Dermis microvascular lymphatic vessel endothelial cell (primary cell): ENCODE measurements at places on chromosomes 12 and 14.

DNA sequence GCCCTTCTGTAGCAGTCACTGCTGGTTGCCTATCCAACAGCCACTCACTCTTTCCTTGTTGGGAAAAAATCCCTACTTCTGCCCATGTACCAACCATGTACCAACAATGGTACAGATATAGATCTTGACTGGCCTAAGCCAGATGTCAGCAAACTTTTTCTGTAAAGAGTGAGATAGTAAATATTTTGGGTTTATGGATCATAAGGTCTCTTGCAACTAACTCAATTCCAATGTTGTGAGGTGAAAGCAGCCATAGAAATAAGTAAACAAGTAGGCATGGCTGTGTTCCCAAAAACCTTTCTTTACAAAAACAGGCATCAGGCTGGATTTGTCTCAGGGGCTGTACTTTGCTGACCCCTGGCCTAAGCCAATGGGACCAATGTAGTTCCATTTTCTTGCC, 73.5 kb downstream of the ARMH4 start:
- no peak for DNase-seq

DNA sequence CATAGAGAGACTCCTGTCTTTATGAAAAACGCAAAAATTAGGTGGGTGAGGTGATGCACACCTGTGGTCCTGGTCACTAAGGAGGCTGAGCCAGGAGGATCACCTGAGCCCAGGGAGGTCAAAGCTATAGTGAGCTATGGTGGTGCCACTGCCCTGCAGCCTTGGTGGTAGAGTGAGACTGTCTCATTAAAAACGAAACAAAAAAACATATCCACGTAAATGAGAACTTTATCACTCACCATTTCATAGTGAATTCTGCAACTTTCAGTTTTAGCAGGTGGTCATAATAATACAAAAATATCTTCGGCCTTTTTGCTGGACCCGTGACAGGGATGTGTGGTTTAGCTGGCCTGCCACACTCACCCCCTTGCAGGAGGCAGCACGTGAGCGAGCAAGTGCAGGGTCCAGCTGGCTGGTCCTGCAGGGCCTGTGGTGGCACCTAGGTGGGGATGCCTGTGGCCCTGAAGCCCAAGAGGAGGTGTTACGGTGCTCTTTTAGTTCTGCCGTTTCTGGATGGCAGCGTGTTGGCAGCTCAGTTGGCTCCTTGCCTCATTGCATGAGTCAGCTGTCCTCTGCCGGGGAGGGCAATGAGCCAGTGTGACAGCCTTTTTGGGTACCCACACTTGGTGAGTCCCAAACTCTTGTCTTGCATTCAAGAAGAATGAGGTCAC, 1330.7 kb upstream of the TMEM132C start:
- no peak for DNase-seq

GRCh38 chr12:97386133-97386581, 76.4 kb upstream of the RMST start:
- DNase-seq, result no peak

DNA sequence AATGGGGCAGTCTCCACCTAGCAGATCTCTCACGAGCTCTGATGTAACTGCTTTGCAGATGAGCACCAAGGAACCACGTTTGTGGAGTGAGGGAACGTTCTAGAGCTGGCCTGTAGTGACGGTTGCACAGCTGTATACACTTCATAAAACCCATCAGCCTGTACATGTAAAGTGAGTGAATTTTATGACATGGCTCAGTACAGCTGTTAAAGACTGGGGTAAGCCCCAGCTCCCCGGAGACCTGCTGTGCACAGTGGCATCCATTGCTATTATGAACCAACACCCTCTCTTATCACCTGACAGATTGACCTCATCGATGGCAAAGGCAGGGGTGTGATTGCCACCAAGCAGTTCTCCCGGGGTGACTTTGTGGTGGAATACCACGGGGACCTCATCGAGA, 20.6 kb downstream of the KMT5A start:
- no peak for DNase-seq

GRCh38 chr12:109551108-109551507, 22.2 kb downstream of the MMAB start:
- DNase-seq, result no peak

- no peak for DNase-seq
Observed at GRCh38 chr12:122183588-122183940, 641 bp downstream of the LRRC43 start.

DNA sequence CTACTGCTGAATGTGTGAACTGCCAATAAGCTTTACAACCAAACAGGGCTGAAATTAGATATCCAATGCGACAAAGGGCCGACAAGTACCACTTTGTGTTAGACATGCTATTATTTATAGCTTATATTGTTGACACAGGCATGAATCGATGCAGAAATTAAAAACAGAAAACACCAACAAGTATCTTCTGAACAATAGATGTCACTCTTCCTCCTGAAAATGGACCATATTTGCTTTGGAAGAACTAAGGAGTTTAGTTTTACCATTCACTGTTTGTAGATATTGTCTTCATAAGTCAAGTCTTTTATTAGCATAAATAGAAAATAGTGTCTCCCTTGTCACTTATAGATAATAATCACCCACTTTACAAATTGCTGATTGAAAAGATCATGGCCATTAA, 86.5 kb downstream of the LRIG3 start:
- no peak for DNase-seq

DNA sequence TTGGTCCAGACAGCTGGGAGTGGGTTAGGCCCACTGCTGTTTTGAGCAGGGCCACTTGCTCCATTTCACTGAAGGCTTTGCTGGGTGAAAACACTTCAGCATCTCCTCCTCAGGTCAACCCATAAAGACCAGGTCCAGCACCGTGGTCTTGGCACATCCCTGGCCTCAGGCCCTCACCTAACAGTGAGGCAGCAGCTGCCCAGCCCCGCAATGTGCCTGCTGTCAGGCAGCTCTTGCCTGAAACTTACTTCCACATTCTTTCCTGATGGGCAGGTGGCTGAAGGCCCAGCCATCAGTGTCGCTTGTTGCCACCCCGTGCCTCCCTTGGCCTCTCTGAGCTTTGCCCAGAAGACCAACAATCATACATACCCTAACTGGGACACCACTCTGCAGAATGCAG, 54.4 kb downstream of the ANAPC7 start:
- no peak for DNase-seq

DNA sequence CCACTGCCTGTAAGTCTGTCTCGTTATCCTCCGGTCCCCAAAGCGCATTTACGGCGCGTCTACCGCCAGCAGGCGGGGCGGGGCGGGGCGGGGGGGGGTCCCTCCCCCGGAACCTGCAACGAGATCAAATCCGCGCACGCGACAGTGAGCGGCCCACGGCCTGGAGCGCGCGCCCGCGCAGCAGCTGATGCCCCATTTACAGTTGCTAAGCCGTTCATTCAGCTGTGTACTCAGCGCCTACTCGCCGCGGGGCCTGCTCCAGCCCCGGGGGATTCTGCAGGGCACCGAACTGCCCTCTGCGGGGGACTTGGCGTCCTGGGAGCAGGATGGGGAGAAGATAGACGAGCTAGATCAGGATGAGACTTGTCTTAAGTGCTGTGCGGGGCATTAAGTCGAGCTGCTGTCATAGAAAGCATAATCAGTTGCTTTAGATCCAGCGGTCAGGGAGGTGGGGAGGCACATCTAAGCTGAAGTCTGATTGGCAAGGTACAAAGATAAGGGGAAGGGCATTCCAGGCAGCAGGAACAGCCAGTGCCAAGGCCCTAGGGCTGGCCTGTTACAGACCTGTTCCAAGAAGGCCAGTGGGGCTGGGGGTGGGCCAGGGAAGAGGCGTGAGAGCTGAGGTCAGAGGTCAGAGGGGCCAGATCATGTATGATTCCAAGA, 1.4 kb upstream of the CCDC85C start:
- DNase-seq, result peak; percentile 81

DNA sequence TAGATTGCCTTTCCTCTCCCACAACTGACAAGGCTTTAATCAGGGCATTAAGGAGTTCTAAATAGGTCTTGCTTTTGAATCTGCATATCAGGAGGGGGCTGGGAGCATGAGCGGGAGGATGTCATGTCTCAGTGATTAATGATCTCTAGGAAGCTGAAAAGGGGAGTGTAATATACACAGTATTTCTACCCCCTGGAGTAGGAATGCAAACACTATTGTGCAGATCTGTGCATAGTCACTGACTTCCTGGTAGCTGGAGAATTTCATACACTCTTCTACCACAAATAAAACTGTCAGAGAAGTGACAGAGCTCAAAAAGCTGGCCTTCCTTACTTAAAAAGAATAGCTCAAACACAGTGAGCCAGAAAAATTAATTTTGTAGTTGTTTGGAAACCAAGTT, 65.8 kb downstream of the RIC8B start:
- peak; percentile 76 for DNase-seq

GRCh38 chr12:124915239-124916236, 1.1 kb upstream of the UBC start:
- DNase-seq, result peak; percentile 58

- no peak for DNase-seq
Observed at GRCh38 chr14:102066041-102066451, 20.8 kb downstream of the HSP90AA1 start.

DNA sequence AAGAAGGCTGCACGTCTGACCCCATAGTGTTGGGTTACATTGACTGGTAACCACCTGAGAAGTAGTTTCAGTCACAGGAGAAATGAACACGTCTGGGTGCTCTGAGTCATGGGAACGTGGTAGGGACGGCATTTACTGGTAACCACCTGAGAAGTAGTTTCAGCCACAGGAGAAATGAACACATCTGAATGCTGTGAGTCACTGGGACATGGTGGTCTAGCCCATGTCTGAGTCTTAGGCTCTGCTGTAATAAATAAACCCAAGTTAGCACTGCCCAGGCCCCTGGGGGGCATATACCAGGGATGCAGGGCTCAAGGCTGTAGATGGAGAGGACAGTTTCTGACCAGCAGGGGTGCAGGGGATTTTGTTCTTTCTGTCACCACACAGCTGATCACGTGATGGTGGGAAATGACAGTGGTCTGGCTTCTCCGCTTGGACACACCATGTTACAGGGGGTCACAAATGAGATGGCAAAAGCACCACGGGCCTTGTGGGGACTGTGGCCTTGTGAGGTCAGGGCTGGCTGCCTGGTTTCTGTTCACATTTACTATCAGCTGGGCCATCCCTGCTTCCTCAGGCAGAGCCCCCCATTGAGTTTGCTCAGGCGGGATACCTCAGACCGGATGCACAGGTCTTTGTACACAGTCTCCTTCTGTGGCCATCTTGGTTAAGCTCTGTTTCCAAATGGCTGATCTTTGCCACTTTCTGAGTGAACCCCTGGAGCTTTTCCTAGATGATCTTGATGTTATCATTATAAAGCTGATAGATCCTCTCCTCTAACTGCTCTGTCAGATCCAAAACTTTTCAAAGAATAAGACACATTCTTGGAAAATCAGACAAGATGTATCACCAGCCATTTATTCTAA, 9.8 kb upstream of the C12orf42 start:
- DNase-seq, result no peak
